Activated CD4-positive, alpha-beta T cell treated with anti-CD3 and anti-CD28 coated beads, Interleukin-2, amount 10 ng/mL, durations not matched to agents 7 days and 5 days (primary cell): ENCODE measurements at places on chromosomes 3 and 15. TPM values are rescaled to one million over a fixed set of nuclear protein-coding genes. Genes with fewer than 3 reads are reported as not detected.

The PCSK6 gene
- total RNA-seq: 0.74 TPM

The NAALADL2 gene
- total RNA-seq: not detected

The CCDC33 gene
- not detected for total RNA-seq

The PRR23A gene
- total RNA-seq: not detected

The HHATL gene
- total RNA-seq: not detected
